T-helper 1 cell (primary cell): ENCODE measurements at places on chromosomes 3 and 15.

DNA sequence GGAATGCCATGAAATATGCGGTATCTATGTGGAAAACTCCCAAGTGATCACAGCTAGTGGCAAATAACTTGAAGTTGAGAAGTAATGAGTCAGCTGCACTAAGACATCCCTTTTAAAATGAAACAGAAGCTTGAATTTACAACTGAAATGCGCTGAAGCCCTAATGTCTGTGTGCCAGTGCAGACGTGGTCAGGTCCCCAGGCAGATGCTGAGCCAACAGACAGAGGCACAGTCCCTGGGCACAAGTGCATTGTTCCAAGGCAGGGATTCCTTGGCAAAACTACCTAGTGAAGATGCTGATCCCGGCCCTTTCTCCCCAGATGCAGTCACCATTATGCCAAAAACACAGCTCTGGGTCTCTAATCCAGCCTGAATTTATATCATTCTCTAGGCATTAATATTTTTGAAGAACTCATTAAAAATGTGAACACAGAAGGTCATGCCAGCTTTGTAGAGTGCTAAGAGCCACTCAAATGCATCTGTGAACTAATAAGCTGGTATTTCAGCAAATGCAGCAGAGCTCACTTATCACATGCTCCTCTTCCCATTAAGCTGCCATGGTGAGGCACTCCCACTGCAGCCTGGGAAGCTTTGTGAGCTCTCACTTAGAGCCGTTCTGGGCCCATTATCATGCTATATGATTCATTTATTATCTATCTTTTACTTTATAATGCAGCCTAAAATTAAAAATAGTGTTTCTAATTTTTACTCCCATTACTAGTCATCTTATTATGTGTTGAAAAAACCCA is 200.1 kb downstream of the GABRB3 start:
- DNase-seq, result no peak

- DNase-seq, result no peak
Observed at GRCh38 chr15:99126131-99126588, 21.3 kb downstream of the SYNM start.

DNA sequence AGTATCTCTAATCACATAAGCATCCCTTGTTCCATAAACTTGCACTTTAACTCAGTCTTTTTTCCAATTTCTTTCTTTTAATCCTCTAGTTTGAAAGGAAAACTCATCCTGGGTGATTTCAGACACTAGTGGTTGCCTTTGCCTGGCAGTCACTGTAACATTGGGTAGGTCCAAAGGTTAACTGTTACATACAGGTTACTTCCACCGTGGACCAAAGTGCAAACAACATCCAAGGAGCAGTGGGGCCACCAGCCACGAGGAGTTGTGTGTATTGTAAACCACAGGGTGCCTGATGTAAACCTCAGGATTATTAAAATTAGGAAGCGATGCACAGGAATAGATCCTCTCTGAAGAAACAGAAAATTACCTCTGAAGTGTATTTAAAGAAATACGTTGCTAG is 75.0 kb downstream of the HCN4 start:
- no peak for DNase-seq

DNA sequence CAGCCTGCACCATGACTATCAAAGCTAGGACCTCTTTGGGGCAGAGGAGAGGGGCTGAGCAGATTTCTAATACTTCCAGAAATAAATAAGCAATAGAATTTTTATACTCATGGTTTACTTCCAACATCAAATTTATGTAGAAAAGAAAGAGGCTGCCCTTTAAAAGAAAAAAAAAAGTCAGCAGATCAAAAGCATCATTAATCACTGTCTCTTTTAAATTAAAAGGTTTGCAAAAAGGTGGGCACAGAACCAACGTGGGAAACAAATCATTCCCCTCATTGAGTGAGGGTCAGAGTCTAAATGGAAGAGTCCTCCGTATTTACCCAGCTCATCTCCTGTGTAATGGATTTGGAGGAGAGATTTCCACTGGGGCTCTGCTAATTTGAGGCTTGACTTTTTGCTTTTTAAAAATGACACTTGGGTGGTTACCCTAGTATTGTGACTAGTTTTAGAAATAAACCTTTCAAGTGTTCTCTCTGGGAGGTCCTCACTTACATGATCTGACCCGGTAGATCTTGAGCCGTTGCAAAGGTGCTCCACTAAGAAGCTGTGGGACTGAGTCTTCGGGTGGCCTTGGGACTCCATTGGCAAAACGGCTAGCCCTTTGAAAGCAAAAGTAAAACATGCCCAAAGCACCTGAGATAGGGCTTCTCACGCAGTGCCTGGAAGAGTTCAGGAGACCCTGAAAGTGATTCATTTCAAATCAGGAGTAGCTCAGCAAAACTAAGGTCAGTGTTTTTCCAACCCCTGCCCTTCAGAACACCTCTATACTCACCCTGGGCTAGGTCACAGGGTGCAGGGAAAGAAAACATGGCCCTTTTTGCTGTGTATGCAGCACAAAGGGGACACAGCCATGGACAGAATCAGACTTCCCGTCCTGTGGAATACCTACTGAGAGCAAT is 320.9 kb downstream of the FOXP1 start:
- no peak for DNase-seq

GRCh38 chr3:115469649-115470048 is 153.7 kb upstream of the GAP43 start:
- DNase-seq, result no peak

DNA sequence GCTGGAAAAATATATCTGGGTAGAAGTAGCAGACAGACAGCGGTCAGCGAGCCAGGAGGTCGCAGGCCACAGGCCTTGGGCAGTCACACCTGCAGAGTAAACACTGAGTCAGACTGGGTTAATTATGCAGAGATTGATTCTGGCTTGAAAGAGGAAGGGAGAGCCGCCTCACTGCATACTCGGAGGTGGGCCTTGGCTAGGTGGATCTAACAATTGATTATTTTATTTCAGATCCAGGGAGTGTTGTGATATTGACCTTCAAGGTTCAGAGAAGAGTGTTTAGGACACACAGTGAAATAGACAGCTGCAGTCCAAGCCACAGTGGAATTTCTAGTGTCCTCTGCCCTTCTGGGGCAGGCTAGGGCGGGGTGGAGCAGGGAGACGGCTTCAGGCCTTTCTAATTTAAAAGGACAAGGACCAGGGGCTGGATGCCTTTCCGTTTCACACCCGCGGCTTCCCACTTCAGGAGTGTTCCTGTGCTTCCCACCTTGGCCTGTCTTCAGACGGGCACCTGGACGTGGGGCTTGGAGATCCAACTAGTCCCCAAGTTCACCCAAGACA is 237.3 kb downstream of the XXYLT1 start:
- no peak for DNase-seq

GRCh38 chr15:79339588-79340314 is 28.8 kb downstream of the TMED3 start:
- no peak for DNase-seq

- DNase-seq, result no peak
Observed at GRCh38 chr3:72993391-72993790, 3.2 kb upstream of the PPP4R2 start.

- DNase-seq, result no peak
Observed at GRCh38 chr3:126036056-126036549, 47.8 kb downstream of the SLC41A3 start.

DNA sequence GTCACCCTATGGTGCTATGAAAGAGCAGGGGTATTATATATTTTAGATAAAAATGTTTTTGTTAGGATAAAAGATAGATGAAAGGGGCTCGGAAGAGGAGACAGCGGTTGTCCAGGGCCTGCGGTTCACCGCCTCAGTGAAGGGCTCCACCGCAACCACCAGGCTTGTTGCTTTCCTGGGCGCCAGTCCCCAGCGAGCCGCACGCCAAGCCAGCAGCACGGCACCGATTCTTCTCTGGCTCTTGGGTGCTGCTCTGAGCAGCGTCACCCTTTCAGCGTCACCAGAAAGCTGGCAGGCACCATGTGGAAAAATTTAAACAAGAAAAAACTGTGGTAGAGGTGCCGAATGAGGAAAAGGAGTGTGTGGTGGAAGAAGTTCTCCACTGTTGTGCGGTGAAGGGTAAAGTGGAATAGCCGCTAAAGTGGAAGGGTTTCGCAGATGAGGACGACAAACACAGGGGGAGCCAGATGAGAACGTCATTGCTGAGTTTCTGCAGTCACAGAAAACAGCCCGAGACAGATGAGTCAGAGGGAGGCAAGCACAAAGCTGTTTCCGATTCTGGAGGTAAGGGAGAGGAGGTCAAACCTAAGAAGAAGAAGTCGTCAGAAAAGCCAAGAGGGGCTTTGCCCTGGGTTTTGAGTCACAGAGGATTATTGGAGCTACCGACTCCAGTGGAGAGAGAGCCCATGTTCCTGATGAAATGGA is 569.2 kb downstream of the ZBBX start:
- DNase-seq, result no peak
